Right renal cortex interstitium (tissue), 3 donors: ENCODE measurements at places on chromosomes 11 and 22.

DNA sequence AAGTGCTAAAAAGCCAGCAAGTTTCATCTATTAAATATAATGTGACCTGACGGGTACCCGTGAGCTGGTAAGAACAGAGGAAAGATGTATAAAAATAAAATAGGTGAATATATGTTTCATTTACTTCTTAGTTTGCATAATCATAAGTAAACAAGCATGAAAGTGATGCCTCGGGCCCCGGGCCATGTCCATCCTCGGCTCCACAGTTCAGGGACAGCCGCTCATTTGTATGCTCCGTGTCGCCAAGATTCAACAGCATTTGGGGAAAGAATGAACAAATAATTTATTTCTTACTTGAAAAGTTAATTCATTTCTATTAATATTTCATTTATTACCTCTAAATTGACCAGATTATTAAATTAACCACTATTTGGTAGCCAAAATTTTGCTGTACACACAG, 251.8 kb downstream of the NTM start:
- DNase-seq, result no peak

- no peak for DNase-seq
These were observed 476.8 kb downstream of the METTL15 start for GRCh38 chr11:28584992-28585391.

GRCh38 chr11:64556721-64557250, 34.2 kb upstream of the SLC22A12 start:
- no peak for DNase-seq

DNA sequence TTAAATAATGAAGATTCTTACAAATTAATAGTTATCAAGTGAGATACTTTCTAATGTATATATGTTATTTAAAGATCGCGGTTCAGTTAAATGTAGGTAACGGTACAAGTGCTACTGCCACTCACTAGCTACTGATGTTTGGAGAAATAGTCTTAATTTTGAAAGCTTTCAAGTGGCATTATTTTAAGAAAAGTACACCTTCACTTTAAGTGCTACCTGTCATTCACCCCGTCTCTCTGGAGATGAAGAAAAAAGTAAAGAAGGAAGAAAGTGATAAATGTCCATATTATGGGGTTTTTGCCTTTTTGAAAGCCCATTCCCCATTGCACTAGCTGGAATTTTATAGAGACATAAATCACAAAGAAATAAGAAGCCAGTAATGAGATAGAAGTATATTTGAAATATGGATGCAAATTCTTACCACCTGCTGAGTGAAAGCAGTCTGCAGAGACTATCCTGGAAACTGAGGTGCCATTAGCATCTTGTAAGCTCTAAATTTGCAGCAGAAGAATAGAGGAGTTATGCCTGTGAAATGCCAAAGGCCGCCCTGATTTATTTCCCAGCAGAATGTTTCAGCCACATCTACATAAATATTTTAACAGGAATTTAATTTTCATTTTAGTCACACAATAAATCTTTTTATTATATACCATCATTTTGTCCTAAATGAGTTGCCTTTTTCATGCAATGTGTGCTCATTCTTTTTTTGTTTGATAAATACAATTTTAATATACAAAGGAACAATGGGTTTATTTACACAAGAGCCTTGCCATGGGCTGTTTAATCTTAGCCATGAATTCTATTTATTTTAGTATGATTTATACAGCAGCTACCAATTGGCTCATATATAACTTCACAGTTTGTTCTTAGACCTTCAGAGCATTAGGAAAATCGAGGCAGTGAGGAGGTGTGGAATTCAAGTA, 489.9 kb upstream of the RAG2 start:
- DNase-seq, result no peak

- no peak for DNase-seq
These were observed 380 bp downstream of the C11orf96 start for GRCh38 chr11:43942662-43943371.

DNA sequence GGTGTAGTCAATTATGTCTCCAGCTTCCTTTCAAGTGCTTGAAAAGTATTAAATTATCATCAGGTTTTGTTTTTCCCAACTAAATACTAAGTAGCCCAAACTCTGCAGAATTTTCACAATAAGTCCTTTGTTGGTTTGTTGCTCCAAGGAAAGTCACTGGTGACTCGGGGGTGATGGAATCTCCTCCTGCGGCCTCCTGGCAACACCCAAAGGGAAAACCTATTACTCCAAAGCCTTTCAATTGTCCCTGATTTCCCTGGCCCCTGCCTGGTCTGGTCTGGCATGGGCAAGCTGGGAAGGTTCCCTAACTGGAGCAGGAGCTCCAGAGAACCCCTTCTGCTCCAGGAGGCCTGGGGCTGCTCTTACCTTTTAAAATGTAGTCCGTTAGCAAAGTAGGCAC, 47.9 kb downstream of the FEZ1 start:
- DNase-seq, result no peak

DNA sequence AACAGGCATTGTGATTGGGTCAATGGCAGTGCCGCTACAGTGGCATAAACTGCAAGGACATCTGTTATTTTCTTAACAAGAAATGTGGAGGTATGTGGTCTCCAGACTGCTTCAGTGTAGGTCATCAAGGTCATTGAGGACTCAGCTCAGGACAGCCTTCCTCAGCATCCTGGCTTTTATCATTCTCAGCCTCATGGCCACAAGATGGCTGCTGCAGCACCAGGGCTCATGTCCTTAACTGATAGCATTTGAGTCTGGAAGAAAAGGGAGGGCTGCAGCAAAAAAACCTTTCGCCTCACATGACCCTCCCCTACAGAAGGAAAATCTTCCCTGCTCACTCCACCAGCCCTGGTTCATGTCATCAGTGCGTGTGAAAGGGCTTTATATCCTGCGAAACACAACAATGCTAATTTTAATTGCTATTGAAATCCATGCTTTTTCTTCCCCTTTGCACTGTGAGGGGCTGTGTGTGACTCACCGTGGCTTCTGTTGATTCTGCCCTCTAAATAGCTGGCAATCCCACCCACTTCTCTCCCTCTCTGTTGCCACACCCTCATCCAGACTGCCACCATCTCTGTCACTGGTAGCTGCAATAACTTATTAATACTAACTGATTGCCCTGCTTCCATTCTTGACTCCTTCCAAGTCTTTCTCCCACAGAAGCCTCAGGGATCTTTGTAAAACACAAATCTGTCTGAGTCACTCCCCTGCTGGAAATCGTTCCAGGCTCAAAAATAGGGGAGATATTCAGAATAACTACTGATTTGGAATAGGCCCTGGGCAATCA, 43.8 kb downstream of the CHRDL2 start:
- DNase-seq, result no peak

- DNase-seq, result no peak
These were observed 852.1 kb upstream of the LRRC4C start for GRCh38 chr11:42311514-42311913.

DNA sequence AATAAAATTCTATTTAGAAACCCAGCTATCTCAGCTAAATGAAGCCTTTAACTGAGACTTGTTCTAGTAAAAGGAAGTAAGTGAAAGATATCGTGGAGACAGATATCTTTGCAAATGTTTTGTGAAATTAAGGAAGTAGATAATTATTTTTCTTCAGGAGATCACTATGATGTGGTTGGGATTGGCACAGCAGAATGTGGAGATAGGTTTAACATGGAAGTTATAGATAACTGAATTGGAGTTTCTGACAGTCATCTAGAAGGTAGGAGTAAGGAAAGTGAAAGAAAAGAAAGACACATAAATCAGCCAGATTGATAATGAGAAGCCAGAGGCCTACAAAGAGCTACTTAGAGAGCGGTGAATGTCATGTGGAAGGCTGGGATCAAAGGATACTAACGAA, 4.7 kb upstream of the CASP5 start:
- DNase-seq, result no peak

GRCh38 chr11:63814383-63814736, 1.1 kb downstream of the SPINDOC start:
- DNase-seq, result no peak

- DNase-seq, result no peak
These were observed 16.8 kb downstream of the PPIL2 start for GRCh38 chr22:21682385-21683175.
